ENCODE measurements at places on chromosomes 16 and 17. TPM values are rescaled to one million over a fixed set of nuclear protein-coding genes. Genes with fewer than 3 reads are reported as not detected.
A peak's percentile ranks its signal among the peaks of the same experiment; 100 is the strongest.

Gene CDH1
- polyA plus RNA-seq, result 0.17 TPM

Gene SLC6A2
- not detected for polyA plus RNA-seq

Gene TMEM219
- polyA plus RNA-seq, result 209 TPM

Gene ZNF287
- polyA plus RNA-seq, result 14.1 TPM

DNA sequence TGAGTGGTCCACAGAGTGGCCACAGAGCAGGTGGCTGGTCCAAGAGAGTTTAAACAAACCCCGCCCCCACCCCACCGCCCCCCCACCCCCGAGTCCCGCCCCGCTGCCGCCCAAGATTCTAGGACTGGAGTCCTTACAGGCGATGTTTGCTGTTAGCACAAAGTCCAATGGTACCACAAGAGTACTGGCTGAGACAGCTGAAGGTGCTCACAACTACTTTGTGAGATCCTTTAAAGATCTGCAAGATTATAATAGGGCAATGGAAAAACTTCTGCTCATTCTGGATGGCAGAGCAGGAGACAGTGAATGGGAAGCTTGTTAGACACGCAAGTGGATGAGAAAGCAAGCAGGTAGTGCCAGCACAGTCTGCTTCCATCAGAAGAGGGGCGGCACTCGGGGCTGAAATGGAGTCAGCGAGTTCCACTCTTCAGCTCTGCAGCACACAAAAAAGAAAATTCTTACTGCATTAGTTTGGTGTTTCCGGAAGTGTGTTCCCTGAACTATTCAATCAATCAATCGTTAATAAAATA is 4.7 kb upstream of the TEKT3 start:
- DNase-seq, result no peak

DNA sequence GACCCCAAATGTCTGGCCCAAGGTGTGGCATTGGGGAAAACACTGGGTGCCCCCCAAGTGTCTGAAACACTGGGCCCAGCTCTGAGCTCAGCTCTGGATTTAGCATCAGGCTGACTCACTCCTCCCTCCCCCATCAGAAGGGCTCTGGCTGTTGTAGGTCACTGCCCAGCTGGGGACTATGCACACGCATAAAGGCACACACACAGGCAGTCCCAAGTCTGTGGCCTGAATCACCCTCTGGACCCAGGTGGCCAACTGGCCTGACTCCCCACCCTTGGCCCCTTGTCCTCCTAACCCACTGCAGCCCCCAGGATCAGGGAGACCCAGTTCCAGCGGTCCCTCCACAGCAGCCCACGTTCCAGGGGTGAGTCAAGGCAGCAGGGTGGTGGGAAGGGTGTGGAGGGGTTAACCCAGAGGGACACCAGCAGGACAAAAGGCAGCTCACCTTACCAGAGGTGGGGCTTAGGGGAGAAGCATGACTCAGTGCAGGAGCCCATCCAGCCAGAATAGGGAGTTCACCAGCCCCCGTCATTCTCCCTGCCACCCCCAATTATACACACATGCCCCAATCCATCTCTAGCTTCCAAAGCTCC is 47.0 kb downstream of the MYO18A start:
- DNase-seq, result no peak

GRCh38 chr16:78939597-78939996 is 660.9 kb downstream of the MAF start:
- no peak for DNase-seq

DNA sequence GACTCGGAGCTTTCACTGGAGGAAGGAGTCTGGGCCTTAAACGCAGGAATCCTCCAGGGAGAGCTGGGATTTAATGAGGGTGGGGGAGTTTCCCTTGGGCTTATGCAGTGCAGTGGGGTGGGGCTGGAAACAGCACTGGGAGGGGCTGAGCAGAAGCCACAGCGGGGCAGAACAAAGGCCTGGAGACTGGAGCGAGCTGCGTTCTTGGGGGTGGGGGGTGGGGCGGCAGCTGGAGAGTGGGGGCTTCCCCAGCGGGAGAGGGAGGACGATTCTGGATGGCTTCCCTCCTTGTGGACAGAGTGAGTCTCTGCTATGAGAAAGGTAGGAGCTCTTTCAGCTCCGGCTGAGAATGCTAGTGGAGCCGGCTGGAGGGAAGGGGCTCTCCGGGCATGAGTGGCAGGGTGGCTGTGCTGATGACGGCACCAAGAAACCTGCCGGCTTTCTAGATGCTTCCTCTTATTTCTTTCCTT is 406.0 kb downstream of the SEC14L1 start:
- DNase-seq, result no peak

DNA sequence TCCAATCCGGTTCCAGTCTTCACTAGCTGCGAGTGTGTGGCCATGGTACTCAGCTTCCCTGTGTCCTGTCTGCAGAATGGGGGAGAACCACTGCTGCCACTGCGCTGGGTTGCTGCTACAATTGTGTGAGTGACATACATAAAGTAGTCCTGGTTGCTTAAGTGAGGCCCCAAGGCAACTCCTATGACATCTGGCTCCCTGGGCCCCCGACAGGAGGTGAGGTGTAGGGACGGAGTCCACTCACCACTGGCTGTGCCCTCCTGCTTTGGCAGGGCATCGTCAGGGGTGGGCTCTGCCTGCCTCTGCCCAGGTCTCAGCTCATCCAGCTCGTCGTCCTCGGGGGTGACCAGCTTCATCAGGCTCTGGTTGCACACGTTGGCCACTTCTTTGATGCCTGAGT is 20.4 kb downstream of the VAC14 start:
- no peak for DNase-seq

DNA sequence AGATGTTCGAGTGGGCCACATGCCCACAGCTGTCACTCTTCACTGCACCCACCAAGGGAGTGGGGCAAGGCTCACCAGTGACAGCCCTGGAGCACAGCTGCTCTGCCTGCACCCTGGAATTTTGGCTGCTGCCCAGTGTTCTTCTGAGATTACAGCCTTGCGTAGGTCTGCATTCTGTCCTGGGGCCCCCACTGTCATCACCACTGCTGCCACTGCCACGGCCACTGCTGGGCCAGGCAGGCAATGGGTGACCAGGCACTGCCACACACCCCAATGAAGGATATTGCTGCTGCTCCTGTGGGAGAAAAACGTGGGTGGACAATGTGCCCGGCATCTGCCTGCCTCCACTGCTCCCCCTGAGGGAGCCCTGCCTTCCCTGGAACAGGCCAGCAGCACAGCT is 1717.0 kb downstream of the TP53TG3F start:
- DNase-seq, result no peak

DNA sequence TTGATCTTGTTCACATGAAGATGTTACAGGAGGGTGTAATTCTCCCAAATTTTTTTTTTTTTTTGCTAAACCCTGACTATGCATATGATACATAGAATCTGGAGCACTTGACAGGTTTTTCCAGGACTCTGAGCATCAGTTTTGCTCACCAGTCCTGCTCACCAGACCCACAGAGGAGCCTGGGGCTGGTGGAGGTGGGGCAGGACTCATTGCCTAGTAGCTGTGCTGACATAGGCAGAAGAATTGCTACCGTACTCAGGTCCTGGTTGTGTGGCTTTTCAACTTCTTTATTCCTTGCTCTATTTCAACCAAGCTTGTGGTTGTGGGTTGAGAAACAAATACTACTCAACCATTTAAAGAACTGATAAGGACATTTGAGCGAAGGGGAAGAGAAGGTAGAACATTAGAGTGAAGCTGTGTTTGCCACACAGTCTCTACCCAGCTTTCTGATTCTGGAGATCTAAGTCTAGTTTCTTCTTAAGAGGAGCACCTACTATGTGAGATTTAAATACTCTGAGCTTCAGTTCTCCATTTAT is 212.4 kb downstream of the UTP18 start:
- DNase-seq, result no peak

- no peak for DNase-seq
These were observed 9.0 kb upstream of the MTSS2 start for GRCh38 chr16:70694868-70695218.

GRCh38 chr17:17694169-17695081 is 13.2 kb downstream of the RAI1 start:
- peak; percentile 76 for DNase-seq

GRCh38 chr17:45029758-45030423 is 21.5 kb downstream of the DCAKD start:
- no peak for DNase-seq

- no peak for DNase-seq
These were observed 34.6 kb upstream of the MYOCD start for GRCh38 chr17:12631076-12631475.

DNA sequence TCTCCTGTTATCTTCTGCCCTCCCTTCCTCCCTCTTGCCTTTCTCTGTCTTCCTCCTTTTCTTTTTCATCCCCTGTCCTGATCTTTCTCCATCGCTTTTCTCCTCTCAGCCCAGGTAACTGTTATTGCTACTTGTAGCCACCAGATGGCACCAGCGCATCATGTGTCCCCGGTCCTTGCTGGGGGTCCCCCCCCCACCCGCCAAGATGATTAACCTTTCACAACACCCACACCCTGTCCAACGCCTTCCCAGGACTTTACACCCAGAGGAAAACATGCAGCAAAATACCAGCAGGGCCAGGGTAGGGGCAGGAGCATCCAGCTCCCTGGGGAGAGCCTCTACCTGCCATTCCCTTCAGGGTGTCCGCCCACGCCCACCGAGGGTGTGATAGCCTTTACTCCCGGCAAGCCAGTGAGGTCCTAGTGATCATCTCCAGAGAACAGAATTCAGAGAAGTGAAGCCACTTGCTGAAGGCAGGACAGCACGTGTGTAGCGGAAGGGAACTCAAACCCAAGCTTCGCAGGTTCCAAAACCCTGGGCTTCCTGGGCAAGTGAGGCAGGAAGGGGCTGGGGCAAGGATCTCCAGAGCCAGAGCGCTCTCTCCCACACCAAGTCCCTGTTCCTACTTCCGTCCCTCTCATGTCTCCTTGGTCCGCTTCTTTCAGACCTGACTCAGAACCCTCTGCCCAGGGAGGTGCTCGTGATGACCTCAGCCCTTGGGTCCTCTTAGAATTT is 13.4 kb upstream of the TAC4 start:
- DNase-seq, result peak; percentile 45

- DNase-seq, result no peak
These were observed 4.5 kb downstream of the ARHGDIA start for GRCh38 chr17:81866440-81867169.

DNA sequence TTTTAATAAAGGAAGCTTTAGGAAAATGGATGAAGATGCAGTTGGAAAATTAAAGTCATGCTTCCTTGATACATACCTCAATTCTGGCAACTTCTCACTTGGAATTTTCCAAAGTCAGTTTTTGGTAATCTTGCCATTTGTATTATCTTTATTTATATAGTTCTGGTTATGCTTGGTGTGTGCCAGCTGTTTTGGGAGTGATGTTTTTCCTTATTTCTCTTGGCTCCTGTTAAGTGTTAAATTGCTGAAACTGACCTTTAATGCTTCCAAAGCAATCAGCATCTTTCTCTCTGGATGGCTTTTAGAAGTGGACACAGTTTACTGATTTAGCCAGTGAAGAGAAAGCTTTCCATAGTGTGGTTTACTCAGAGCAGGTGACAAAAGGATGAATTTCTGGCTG is 70.1 kb upstream of the HAS3 start:
- DNase-seq, result no peak

DNA sequence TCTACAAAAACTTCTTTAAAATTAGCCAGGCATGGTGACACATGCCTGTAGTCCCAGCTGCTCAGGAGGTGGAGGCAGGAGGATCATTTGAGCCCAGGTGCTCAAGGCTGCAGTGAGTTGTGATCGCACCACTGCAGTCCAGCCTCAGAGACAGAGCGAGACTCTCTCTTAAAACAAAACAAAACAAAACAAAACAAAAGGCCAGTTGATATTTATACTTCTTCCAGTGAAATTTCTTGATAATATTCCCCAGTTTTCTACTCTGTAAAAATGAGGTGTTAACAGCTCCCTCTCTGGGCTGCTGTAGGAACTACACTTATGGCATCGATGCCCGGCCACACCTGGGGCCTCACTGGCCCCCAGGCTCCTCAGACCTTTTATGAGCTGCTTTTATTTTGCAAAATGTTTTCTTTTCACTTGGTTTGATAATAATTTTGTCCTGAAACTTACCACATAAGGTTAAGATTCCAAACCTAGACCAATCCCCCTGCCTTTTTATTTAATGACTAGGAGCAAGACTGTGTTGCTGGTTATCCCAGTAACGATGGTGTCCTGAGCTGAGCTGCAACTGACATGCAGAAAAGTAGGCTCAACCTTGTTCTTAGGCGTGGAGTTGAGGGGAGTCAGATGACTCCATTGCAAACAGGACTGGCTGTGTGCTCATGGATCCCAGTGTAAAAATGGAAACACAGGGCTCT is 17.6 kb downstream of the MAPK8IP3 start:
- DNase-seq, result no peak

GRCh38 chr16:4096509-4096908 is 19.7 kb downstream of the ADCY9 start:
- DNase-seq, result no peak

DNA sequence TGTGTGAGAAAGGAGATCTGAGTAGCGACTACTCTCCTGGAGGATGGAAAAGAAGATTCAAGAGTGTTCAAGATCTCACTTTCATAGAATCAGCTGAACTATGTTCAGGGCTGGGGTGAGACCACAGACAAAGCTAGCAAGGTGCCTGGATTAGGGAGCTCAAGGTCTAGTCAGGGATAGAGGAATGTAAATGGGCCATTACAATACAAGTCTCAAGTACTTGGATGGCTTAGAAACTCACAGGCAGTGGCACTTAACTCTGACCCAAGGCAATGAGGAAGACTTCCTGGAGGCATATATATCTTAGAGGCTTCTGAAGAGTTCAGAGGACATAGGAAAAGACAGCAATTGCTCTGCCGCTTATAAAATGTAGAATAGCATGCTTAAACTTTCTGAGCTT is 184.9 kb upstream of the CDH11 start:
- DNase-seq, result no peak

DNA sequence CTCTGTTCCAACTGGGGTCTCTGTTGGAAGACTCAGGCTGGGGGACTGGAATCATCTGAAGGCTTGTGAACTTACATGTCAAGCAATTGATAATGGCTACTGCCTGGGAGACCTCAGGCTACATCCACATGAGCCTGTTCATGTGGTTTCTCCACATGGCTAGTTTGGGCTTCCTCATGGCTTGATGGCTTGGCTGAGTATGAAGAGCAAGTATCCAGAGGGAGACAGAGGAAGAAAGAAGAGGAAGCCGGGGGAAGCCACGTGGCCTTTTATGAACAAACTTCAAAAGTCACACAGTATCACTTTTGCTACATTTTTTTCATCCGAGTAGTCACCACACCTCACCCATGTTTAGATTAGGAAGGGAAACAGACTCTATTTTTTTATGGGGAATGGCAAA is 158.9 kb downstream of the TRIM37 start:
- no peak for DNase-seq

- peak; percentile 40 for DNase-seq
These were observed 6.6 kb upstream of the BMERB1 start for GRCh38 chr16:15427648-15428239.

DNA sequence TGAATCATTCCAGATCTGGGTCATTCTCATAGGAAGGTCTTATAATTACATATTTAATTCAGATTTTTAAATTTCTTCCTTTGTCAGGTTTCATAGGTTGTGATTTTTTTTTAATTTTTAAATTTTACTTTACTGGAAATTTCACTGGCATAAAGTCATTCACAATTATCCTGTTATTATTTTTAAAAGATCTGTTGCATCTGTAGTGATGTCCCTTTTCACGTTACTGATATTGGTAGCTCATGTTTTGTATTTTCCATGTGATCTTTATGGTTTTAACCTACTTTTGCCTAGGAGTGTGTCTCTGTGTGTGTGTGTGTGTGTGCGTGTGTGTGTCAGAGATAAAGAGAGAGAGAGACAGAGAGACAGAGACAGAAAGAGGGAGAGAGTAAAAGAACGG is 216.6 kb upstream of the KCNJ16 start:
- no peak for DNase-seq

All from CD4-positive, alpha-beta memory T cell (primary cell).